ENCODE measurements at places on chromosomes 16 and 17. TPM values are rescaled to one million over a fixed set of nuclear protein-coding genes. Genes with fewer than 3 reads are reported as not detected.
A peak's percentile ranks its signal among the peaks of the same experiment; 100 is the strongest.

DNA sequence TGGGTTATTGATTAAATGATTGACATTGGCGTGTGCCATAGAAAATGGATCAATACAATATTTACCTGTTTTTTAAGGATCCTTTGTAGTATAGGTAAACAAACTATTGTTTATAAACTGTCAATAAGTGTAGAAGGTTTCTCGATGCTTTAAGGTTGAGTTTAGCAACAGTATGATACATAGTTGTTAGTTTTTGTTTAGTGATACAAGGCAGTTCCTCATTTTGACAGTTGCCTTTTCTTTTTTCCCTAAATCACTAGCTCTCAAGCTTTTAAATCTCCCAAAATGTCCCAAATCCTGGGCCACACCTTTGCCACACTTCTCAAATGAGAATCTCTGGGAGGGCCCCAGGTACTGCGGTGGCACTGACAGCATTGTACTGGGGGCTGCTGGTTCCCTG, 57.3 kb downstream of the EPN2 start:
- no peak for DNase-seq

The MPV17L gene
- 5.5 TPM for total RNA-seq

DNA sequence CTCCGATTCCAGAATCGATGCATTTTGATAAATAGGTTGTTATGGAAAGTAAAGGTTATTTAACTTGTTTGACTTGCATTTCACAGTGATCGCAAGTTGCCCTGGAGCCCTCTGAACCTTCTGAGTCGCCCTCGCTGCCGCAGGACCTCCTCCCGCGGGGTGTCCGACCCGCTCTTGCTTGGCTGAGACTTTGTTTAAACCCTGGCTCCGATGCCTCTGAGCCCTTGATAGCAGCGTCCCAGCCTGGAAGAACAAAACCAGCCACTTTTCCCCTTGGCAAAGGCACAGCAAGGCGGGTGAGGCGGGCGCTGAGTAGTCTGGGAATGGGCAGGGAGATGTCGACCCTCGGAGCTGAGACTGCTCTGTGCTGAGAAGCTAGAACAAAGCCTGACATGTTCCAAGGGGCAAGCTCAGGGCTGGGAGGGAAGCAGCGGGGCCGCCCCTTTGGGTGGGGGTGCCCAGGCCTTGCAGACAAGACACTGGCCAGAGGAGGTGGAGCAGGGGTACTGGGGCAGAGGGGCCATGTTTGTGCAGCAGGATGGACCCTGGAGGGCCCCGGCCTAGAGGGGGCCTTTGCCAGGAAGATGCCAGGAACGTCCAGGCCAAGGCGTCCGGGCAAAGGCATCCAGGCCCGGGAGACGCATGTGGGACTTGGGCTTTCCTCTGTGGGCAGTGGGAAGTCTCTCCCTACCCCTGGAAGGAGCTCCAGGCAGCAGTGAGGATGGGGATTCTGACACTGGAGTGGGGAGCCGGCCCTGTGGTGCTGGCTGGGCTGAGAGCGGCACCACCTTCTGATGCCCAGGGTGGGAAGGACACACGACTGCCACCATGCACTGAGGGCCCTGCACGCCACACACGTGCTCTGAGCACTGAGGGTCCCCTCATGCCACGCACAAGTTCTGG, 30.3 kb upstream of the CDH15 start:
- peak; percentile 15 for DNase-seq

The C17orf107 gene
- total RNA-seq = 1.3 TPM

DNA sequence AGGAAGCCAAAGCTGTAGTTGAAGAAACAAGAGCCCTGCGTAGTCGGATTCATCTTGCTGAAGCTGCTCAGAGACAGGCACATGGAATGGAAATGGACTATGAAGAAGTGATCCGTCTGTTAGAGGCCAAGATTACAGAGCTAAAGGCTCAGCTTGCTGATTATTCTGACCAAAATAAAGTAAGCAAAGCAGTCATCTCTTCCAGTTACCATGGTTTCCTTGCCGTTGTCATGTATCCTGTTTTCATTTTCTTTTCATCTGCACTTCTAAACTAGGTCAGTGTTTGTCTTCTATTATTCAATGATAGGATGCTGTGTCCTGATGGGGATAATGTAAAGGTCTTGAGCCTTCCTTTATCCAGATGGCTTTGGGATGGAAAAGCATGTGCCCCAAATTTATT, 104.3 kb downstream of the STXBP4 start:
- DNase-seq = no peak

- DNase-seq = no peak
These were observed 291.9 kb upstream of the ZFHX3 start for GRCh38 chr16:73339821-73340220.

DNA sequence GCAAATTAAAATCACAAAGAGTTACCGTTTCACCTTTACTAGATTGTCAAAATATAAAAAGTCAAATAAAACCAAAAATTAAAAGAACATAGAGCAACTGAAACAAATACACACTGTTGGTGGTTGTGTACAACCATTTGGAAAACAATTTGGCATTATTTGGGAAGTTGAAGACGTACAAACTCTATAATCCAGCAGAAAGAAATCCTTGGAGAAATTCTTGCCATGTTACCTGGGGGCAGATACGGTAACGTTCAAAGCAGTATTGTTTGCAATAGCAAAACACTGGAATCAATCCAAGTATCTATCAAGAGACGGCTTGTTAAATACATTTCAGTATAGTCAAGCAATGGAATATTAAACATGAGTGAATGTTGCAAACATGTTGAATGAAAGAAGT, 56.7 kb downstream of the TBX4 start:
- DNase-seq = no peak

DNA sequence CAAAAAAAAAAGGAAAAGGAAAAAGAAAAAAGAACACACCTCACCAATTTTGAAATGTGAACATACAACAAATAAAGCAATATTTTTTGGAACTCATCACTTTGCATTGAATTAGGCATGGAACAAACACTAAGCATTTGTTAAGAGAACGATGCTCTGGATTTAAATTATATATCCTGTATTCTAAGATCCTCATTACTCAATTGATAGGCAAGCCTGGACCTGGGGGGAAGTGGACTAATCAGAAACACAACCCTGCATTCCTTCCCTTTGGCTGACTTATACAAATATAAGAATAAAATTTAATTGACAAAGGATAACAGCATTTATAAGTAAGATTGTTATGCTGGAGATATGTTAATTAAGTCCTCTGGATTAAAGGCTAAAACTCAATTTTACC, 2.2 kb downstream of the GJC1 start:
- no peak for DNase-seq

The GNGT2 gene
- 2.2 TPM for total RNA-seq

GRCh38 chr17:41689497-41690299, 1.0 kb downstream of the EIF1 start:
- no peak for DNase-seq

DNA sequence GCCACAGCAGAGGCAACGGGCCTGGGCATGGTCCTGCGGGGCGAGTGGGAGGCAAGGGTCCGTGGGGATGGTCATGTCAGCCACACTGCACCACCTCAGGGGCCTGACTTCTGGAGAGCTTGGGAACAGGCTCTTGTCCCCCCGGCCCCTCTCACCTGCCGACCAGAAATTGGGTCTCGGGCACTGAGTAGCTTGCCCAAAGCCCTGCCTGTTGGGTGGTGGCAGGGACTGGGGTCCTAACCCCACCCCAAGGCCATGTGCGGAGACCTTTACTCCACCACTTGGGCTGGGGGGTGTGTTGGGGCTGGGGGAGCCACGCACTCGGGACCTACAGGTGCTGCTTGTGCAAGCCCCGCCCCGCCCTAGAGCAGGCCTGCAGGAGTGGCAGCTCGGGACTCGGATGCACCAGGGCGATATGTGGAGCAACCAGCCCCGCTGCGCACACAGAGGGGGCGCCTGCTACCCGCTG, 24.2 kb upstream of the CHMP6 start:
- no peak for DNase-seq

DNA sequence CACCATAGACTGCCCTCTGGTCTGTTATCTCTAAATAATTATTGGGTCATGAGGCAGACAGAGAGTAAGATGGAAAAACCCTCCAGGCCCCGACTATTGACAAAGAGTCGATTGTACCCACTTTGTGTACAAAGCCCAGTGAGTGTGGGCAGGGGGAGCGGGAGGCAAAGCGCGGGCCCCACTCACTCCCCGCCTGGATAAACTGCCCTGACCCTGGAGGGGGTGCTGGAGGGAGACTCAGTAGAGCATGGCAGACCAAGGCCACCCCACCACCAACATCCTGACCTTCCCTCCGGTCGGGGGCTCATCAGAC, 11.2 kb upstream of the CPSF4L start:
- DNase-seq = no peak

DNA sequence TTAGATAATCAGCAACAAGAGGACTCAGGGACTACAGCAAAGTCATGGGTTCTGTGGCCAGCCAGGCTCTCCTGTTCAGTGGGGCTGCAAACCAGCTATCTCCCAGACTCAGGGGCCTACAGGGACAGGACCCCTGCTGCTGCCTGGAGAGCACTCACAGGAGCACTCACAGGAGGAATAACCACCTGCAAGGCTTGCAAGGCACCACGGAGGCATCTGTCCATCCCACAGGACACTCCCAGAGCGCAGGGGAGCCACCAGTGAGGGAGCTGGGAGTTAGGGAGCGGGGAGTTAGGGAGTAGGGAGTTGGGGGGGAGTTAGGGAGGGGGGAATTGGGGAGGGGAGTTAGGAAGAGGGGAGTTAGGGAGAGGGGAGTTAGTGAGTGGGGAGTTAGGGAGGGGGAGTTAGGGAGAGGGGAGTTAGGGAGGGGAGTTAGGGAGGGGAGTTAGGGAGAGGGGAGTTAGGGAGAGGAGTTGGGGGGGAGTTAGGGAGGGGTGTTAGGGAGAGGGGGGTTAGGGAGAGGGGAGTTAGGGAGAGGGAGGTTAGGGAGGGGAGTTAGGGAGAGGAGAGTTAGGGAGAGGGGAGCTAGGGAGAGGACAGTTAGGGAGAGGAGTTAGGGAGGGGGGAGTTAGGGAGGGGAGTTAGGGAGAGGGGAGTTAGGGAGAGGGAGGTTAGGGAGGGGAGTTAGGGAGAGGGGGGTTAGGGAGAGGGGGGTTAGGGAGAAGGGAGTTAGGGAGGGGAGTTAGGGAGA, 5.7 kb downstream of the CANT1 start:
- DNase-seq = no peak

The FAM234A gene
- 160 TPM for total RNA-seq

The MPP3 gene
- 74.2 TPM for total RNA-seq

The KRTAP1-5 gene
- total RNA-seq = not detected

The CEP112 gene
- total RNA-seq = 21.0 TPM
